ENCODE measurements at places on chromosomes 4 and X. TPM values are rescaled to one million over a fixed set of nuclear protein-coding genes. Genes with fewer than 3 reads are reported as not detected.
A peak's percentile ranks its signal among the peaks of the same experiment; 100 is the strongest.

Gene WDR17
- 2.2 TPM for total RNA-seq

DNA sequence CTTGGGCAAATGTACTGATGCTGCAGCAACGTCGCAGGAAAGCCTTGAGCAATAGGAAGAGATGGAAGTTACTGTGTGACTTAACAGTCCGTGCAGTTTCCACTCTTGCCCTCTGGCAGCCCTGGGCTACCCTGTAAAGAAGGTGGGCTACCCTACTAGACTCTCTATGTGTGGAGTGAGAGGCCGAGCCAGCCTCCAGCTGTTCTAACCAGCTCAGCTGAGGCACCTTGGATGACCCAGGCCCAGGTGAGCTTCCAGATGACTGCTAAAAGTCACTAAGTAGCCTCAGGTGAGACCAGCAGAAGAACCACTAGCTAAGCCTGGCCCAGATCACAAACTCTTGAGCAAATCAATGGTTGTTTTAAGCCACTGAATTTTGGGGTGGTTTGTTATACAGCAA lies 34.9 kb upstream of the PPP2R2C start:
- no peaks in the 10 kb centered on the region for H3K27me3 ChIP-seq
- no peak overlapping the region for H3K27ac ChIP-seq
- no peaks in the 10 kb centered on the region for H3K4me1 ChIP-seq
- H3K4me3 ChIP-seq: no peak overlapping the region
- DNase-seq: no peak

- no peaks in the 10 kb centered on the region for H3K4me1 ChIP-seq
- DNase-seq: no peak
- H3K36me3 ChIP-seq: no peaks in the 10 kb centered on the region
- no peaks in the 10 kb centered on the region for H3K27me3 ChIP-seq
- H3K27ac ChIP-seq: no peak overlapping the region
These were observed 20.6 kb downstream of the CNKSR2 start for GRCh38 chrX:21394792-21395191.

Gene TMEM192
- 31.2 TPM for total RNA-seq

DNA sequence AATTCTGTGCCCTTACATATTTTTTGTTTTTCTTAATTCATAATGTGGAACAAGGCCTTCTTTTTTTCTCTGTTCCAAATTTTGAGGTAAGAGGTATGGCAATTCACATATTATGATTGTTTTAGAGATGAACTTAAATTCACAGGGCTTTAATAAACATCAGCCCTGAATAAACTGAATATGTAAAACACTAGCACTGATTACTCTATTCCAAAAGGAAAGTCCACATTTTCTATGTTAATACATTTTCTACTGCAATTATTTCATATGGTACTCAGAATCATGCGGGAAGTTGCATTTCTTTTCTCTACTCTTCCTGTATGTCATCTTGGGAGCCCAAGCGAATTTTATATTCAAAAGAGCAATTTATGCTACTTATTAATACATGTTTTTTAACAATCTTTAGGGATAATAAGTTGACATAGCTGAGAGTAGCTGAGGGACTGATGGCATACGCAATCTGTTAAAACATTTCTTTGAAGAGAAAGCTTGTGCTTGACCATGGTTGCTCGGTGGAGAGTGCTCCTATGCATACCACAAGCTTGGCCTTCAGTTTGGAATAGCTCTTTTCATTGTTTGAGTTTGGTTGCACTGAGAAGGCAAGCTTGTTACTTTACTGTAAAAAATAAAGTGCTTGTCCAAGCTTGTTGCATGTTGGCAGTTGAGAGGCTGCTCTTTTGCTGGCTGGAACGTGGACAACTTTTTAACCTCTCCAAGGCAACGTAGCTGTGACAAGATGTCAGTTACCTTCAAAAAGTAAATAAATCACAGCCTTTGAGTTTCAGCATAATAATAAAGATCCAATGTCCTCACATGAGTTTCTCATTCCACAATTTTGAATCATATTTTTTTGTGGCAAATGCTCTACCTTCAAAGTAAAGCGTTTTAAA lies 196.3 kb upstream of the SPRY1 start:
- no peak for DNase-seq
- H3K27ac ChIP-seq: no peak overlapping the region
- H3K27me3 ChIP-seq: no peaks in the 10 kb centered on the region
- no peaks in the 10 kb centered on the region for H3K36me3 ChIP-seq

Gene MAOA
- 558 TPM for total RNA-seq

Gene SGCB
- total RNA-seq: 24.3 TPM

DNA sequence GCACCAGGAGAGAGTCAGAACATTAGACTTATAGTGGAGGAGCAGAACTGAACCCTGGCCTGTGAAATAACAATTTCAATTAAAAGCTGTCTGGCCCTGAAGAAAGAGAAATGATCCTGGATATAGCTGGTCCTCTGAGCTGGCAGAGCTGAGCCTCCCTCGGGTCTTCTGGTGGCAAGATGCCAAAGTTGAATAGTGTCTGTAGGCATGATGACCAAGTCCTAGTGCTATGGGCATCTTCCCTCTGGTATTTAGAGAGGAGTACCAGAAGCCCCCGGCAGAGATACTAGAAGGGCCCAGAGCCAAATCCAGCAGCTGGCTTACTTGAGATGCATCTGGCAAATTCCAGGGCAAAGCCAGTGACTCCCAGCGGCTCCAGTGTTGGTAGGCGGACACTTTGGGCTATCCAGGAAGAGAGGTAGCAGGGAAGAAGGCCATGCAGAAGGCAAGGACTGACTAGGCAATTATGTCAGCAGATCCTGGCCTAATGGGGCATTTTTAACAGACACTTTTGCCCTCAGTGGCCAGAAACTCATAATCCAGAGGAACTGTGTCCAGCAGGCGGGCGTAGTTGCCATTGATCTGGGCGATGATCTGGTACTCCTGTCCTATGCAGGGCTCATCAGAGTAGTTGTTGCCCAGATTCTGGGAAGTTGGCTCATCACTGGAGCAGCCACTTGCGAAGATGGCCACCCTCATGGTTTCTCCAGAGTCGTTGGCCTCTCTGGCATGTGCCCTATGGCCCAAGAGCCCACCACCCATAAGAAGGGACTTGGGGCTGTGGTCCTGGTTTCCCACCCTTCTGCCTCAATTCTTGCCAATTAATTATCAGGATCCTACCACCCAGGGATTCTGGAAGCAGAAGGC lies 17.9 kb downstream of the VSIG4 start:
- no peaks in the 10 kb centered on the region for H3K36me3 ChIP-seq
- no peak overlapping the region for H3K4me3 ChIP-seq
- H3K27me3 ChIP-seq: peaks cover 59% of the 10 kb centered on the region
- H3K4me1 ChIP-seq: no peaks in the 10 kb centered on the region

DNA sequence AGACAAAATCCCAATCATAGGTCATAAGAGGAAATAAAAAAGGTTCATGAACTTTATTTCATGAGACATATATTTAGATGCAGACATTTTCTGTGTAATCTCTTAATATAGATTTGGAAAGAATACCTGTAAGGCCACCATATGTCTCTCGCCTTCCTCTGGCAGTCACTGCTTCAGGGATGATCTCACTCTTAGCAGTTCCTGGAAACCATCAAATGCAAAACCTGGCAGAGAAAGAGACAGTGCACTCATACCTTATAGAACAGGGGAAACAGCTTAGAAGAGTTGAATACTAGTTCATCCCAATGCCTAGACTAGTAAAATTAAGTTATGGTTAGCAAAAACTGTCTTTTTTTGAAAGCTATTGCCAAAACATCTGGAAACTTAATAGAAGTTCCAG lies 243.3 kb downstream of the GASK1B start:
- H3K27me3 ChIP-seq: no peaks in the 10 kb centered on the region
- H3K4me3 ChIP-seq: no peak overlapping the region
- no peaks in the 10 kb centered on the region for H3K4me1 ChIP-seq
- no peak overlapping the region for H3K27ac ChIP-seq

Gene TCEAL8
- 79.6 TPM for total RNA-seq

DNA sequence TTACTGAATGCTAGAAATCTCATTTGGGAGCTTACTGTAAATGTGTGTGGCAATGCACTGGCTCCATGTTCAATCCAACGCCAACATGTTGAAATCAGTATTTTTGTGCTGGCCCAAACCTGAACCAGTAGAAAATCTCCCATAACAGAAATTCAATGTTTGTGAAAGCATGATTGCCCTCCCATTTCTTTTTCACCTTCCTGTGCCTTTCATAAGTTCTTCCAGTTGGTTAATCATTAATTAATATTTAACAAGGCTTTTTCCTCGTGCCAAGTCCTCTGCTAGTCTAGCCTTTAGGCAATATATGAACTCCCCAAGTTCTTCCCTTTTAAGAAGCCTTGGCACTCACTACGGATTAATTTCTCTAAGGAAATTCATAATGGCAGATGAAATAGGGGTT lies 1.3 kb upstream of the PLS3 start:
- no peak overlapping the region for H3K4me3 ChIP-seq
- no peaks in the 10 kb centered on the region for H3K4me1 ChIP-seq
- H3K36me3 ChIP-seq: no peaks in the 10 kb centered on the region
- peak overlapping the region; percentile 94 for H3K27ac ChIP-seq

DNA sequence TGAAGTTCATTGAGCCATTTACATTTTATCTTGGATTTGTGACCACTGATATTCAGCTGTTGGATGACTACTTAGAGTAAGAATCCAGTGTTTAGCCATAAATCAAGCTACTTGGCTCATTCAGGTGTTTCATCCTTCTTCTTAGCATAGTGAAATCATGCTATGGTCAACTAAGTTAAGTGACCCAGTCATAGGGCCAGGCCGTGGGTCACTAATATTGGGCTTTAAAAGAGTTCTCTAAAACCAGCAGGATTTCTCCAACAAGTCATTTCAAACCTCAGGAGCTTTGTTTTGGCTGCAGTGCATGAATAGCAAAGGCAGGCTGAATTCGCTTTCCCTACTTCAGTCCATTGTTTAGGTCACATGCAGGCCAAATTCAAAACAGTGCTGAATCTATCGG lies 181.0 kb downstream of the MAML3 start:
- no peak overlapping the region for H3K4me3 ChIP-seq
- H3K4me1 ChIP-seq: peaks cover 2% of the 10 kb centered on the region
- DNase-seq: no peak
- no peaks in the 10 kb centered on the region for H3K27me3 ChIP-seq
- H3K27ac ChIP-seq: peak overlapping the region; percentile 48

Gene SHROOM4
- total RNA-seq: 6.9 TPM

- H3K36me3 ChIP-seq: no peaks in the 10 kb centered on the region
- no peak overlapping the region for H3K27ac ChIP-seq
- no peaks in the 10 kb centered on the region for H3K4me1 ChIP-seq
These were observed 24.6 kb upstream of the TBL1X start for GRCh38 chrX:9440116-9440844.

GRCh38 chr4:1492651-1493539 lies 86.7 kb upstream of the NKX1-1 start:
- DNase-seq: no peak
- no peaks in the 10 kb centered on the region for H3K4me1 ChIP-seq
- H3K4me3 ChIP-seq: no peak overlapping the region
- H3K27me3 ChIP-seq: peaks cover 85% of the 10 kb centered on the region
- H3K36me3 ChIP-seq: no peaks in the 10 kb centered on the region

DNA sequence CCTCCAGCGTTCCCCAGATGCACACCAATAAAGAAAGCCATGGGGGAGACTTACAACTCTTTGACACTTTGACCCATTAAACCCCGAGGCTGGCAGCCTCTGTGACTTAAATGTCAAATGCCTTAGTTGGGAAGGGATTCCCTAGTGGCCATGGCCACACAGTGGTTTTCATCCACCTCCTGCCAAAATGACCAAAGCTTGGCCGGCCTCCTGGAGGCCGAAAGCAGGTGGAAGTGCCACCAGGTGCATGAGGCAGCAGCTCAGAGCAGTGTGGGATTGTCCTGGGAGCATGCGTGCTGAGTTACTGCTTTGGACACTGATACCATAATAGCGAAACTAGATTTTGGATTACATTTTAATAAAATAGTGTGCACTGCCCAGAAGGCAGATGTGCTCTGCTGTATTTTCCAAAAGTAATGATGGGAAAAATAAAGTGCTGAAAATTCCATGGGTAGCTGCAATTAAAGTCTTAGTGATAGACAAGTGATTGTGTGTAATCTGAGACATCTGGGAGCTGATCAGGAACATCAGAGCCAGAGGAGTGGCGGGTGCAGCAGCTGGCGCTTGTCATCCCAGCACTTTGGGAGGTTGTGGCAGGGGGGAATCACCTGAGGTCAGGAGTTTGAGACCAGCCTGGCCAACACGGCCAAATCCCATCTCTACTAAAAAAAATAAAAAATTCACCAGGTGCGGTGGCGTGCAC lies 39.8 kb upstream of the TADA2B start:
- H3K27me3 ChIP-seq: no peaks in the 10 kb centered on the region
- H3K36me3 ChIP-seq: peaks cover 5% of the 10 kb centered on the region
- H3K4me3 ChIP-seq: no peak overlapping the region

DNA sequence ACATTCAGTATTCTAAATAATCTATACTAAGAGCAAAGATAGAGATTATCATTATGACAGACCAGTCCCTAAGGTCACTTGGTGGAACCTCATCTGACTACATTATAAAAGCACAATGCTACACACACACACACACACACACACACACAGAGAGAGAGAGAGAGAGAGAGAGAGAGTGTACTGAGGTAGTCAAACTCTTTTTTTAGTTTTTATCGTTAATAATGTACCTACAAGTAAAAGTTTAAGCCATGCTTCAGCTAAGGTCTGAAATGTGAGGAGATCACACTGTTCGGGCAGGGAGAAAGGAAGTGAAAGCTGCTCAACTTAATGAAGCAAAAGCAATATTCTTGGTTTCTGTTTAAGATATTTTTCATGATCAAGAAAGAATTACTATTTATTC lies 75.8 kb upstream of the CCDC160 start:
- no peaks in the 10 kb centered on the region for H3K36me3 ChIP-seq
- no peaks in the 10 kb centered on the region for H3K27me3 ChIP-seq
- no peak overlapping the region for H3K27ac ChIP-seq
- DNase-seq: no peak
- H3K4me1 ChIP-seq: no peaks in the 10 kb centered on the region
- no peak overlapping the region for H3K4me3 ChIP-seq

DNA sequence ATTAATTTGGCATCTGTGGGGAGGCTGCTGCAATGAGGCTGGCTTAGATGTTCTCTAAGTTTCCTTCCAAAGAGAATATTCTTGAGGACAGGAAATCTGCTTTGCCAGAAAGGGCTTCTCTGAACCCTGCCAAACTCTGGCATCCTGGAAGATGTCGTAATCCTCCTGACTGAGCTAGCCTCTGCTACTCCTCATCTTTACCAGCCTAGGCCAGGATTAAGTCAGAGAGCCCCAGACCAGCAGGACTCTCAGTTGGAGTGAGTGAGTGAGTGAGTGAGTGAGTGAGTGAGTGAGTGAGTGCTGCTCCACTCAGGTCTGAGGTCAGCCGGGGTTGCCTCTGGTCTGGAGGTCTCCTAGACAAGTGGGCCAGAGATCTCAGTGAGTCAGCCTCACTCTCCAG lies 104.9 kb upstream of the SOD3 start:
- no peak overlapping the region for H3K27ac ChIP-seq
- DNase-seq: no peak
- H3K36me3 ChIP-seq: no peaks in the 10 kb centered on the region
- no peaks in the 10 kb centered on the region for H3K4me1 ChIP-seq
- H3K27me3 ChIP-seq: no peaks in the 10 kb centered on the region

DNA sequence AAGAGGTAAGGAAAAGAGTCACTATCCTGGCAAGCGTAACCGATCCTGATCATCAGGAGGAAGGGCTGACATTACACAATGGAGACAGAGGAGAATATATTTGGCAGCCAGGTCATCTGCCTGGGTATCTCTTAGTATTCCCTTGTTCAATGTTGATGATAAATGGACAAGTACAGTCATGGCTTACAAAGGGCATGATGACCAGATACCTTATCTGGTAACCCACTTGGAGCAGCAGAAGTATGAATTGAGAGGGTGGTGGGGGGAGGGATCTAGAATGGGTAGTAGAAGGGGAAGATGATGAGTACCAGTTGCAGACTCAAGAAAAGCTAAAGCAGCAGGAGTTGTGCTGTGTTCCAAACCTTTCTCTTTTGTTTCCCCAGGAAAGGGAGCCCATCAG lies 17.3 kb downstream of the F8 start:
- H3K27ac ChIP-seq: no peak overlapping the region
- H3K4me3 ChIP-seq: no peak overlapping the region
- no peaks in the 10 kb centered on the region for H3K4me1 ChIP-seq
- H3K27me3 ChIP-seq: no peaks in the 10 kb centered on the region
- H3K36me3 ChIP-seq: no peaks in the 10 kb centered on the region

Gene CXCL11
- total RNA-seq: not detected

Measured in breast epithelium (tissue), 4 donors.